Erythroblast (primary cell): ENCODE measurements at places on chromosomes 16 and 17.

- DNase-seq = no peak
Observed at GRCh38 chr17:11608396-11608795, 10.1 kb downstream of the DNAH9 start.

- peak; percentile 52 for DNase-seq
Observed at GRCh38 chr17:38663125-38663751, 11.5 kb downstream of the EPOP start.

- peak; percentile 87 for DNase-seq
Observed at GRCh38 chr16:30395155-30395991, at the start of gene ZNF48. ZNF48 (plus strand) TSS chr16:30395420; CDS start chr16:30395795, 375 bp downstream.

DNA sequence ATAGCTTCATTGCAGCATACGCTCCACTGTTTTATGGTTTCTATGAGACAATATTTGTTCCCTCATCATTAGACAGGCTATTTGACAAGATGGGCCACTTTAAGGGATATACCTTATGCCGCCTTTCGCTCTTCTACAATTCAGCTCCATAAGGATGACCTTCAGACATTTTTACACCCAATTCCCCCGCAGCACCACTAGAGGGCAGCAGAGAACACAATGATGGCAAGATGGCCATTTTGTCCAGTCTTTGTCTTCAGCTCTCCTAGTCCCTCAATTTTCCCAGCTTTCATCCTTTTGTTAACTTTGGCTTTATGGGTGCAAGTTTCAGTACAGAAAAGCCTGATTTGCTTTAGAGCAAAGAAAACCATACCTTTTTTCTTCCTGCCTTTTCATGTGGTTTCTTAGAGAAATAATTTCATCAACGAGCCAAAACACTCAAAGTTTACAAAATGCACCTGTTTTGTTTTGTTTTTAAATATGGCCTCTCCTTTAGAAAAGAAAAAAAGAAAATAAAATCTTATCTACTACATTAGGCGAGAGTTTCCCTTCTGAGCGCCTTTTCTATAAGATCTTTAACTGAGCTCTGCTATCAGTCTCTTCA lies 355.3 kb downstream of the TOX3 start:
- peak; percentile 76 for DNase-seq

DNA sequence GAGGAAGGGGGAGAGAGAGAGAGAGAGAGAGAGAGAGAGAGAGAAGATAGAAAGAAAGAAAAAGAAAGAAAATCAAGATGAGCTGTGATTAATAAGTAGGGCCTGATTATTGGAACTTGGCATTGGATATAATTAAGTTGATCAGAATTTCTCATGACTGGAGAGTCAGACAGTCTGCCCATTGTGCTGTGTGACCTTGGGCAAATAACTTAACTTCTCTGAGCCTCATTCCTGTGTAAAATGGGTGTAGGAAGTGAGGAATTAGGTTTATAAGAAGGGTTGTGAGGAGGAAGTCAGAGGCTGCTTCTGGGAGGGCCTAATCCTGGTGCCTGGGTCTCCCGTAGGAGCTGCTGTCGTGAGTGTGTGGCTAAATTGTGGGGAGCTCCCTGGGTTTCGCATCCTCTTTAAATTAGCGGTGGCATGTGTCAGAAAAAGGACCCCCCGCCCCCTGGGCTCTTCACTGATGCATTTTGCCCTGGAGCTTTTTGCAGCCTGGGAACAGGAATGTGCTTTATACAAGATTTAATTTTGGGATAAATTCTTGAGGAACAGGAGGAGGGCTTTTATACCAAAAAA lies 76.0 kb downstream of the CMIP start:
- no peak for DNase-seq

- DNase-seq = no peak
Observed at GRCh38 chr16:19406891-19407491, 10.7 kb upstream of the TMC5 start.

DNA sequence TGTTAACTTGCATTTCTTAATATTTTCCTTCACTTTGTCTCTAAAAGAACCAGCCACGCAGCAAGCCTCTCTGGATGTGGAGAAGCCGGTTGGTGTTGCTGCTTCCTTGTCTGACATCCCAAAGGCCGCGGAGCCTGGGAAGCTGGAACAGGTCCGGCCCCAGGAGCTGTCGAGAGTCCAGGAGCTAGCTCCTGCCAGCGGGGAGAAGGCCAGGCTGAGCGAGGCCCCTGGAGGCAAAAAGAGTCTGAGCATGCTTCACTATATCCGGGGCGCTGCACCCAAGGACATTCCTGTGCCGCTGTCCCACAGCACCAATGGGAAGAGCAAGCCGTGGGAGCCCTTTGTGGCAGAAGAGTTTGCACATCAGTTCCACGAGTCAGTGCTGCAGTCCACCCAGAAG lies 22.8 kb downstream of the GINS2 start:
- no peak for DNase-seq

DNA sequence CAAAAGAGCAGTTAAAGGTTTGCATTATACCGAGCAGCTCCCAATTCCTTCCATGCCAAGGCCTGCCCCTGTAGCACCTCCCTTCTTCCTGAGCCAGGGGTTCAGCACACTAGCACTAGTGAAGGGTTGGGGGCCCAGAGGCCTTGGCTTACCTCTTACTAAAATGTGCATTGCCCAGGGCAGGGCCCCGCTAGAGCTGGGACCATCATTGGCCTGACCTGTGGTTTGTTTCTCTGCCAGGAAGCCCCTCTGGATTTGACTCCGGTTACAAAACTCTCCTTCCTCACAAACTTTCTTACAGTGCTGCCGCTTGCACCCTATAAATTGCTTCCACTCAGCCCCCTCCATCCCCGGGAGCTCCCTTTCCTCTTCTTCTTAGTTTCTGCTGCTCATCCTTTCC lies 33.8 kb downstream of the MPRIP start:
- DNase-seq = no peak

DNA sequence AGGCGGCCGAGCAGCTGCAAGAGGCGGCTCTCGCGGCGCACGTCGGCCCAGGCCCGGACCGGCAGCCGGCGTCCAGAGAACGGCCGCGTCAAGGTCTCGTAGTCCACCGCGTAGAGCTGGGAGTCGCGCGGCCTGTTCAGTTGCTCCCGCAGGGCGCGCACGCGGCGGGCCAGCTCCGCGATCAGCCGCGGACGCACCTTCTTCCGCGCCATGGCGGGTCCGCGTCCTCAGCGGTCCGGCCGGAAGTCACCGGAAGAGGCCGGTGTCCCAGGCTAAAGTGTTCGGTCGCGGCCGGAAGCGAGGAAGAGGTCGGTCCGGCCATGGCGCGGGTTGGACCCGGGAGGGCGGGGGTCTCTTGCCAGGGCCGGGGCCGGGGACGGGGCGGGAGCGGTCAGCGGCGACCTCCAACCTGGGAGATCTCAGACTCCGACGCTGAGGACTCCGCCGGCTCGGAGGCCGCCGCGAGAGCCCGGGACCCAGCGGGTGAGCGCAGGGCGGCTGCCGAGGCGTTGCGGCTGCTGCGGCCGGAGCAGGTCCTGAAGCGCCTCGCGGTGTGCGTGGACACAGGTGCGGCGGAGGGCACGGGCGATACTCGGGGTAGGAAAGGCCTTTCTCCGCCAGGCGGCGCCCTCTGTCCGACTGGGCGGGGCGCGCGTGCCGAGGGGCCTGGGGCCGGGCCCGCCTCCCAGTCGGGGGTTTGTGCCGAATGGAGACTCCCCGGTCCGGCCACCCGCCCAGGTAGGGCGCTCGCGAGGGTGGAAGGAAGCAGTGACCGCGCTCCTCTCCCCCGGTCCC lies at the start of gene MRPS34:
MRPS34 (minus strand) TSS at position 227 of the 795 bp plus-strand sequence; CDS start at position 212, 15 bp downstream.
- DNase-seq = peak; percentile 94

DNA sequence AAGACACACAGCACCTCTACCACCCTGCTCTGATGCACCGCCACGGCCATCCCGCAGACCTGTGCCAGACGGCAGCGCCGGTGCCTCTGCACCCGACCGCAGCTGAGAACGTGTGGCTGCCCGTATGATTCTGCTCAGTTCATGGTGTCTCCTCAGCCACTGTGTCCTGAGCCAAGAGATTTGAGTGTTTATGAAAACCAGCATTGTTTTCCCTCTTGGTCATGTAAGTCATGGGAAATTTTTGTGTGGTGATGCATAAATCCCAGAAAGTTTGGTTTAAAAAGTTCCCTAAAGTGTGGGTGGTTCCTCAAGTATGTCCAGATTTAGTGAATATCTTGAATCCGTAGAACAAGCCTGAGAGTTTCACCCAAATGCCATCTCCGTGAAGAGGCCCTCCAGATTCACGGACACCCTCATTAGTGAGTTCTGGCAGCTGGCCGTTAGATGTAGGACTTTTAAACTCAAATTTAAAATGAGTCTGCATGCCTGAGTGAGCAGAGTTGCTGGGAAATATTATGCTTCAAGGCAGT lies 57.6 kb downstream of the CDRT4 start:
- DNase-seq = no peak

- DNase-seq = peak; percentile 1
Observed at GRCh38 chr16:26787924-26788323, 278.8 kb upstream of the C16orf82 start.

DNA sequence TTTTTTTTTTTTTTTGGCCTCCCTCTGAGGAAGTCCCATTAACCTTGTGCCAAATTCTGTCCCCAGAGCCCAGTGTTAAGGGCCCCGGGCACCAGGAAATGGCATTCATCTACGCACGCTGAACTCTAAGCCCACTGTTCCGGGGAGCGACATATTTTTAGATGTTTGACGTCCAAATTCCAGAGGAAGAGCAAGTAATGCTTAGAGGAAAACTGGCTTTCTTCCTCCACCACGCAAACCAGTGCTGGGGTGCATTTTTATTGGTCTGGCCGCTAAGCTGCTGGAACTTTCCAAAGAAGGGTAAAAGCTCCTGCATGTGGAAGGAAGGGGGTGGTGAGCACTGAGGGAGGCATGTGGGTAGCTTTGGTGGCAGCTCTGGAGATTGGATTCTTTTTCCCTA lies 8.3 kb downstream of the WFDC1 start:
- no peak for DNase-seq

- peak; percentile 48 for DNase-seq
Observed at GRCh38 chr16:67248401-67249177, at the start of gene SLC9A5. SLC9A5 (plus strand) TSS chr16:67248979; CDS start chr16:67249015, 36 bp downstream.

- DNase-seq = no peak
Observed at GRCh38 chr17:27951872-27952271, 58.7 kb upstream of the LYRM9 start.

- DNase-seq = no peak
Observed at GRCh38 chr16:35570946-35571345, 2111.5 kb downstream of the TP53TG3F start.

DNA sequence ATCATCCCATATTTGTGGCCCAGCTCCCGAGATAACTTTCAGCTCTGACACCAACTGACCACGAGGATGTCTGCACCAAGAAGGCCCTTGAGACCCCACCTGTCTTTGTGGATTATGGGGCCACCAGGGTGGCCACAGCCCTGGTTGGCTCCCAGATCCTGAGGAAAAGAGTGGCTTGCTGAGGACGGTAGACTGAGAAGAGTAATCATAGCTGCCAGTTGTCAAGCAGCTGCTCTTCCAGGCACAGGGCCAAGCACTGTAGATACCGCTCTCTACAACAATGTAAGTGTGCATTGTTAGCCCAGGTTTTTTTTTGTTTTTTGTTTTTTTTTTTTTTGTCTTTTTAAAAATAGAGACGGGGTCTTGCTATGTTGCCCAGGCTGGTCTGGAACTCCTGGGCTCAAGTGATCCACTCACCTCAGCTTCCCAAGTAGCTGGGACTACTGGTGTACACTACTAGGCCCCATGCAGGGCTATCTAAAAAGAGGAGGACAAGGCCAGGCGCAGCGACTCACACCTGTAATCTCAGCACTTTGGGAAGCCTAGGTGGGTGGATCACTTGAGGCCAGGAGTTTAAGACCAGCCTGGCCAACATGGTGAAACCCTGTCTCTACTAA lies 9.6 kb downstream of the ZNF205 start:
- peak; percentile 68 for DNase-seq
